ENCODE measurements at places on chromosomes 11 and 22. TPM values are rescaled to one million over a fixed set of nuclear protein-coding genes. Genes with fewer than 3 reads are reported as not detected.

- DNase-seq = no peak
Measured at GRCh38 chr11:95335989-95336388, 105.0 kb upstream of the SESN3 start.

GRCh38 chr11:95944623-95945022 is 20.7 kb upstream of the MTMR2 start:
- no peak for DNase-seq

- DNase-seq = no peak
Measured at GRCh38 chr11:15055620-15056356, 17.6 kb upstream of the CALCB start.

GRCh38 chr22:47190276-47190956 is 428.0 kb downstream of the TBC1D22A start:
- DNase-seq = no peak

- no peak for DNase-seq
Measured at GRCh38 chr11:16606784-16607674, 131.4 kb upstream of the C11orf58 start.

GRCh38 chr22:17492247-17492646 is 71.1 kb upstream of the SLC25A18 start:
- DNase-seq = no peak

GRCh38 chr22:49582678-49583077 is 245.0 kb downstream of the BRD1 start:
- DNase-seq = no peak

- DNase-seq = no peak
Measured at GRCh38 chr11:95863486-95864140, 60.3 kb downstream of the MTMR2 start.

GRCh38 chr11:120398132-120398531 is 61.9 kb downstream of the ARHGEF12 start:
- DNase-seq = no peak

DNA sequence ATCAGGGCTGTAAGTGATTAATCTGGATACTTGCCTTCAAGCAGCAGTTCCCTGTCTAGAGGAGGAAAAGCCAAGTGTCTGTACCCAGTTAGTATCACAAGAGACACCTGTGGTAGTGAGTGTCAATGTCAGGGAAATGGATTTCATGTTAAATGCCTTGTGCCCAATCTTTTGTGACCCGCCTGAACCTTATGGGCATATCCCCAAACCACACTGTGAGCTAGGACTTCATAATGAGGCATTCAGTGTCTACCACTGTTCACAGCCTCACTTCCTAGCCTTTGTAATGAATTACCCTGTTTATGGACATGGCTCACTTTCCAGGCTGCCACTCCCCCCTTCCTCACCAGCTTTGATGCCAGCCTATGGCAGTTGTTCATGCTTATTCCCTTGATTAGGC is 125.1 kb downstream of the TRIM44 start:
- DNase-seq = no peak

DNA sequence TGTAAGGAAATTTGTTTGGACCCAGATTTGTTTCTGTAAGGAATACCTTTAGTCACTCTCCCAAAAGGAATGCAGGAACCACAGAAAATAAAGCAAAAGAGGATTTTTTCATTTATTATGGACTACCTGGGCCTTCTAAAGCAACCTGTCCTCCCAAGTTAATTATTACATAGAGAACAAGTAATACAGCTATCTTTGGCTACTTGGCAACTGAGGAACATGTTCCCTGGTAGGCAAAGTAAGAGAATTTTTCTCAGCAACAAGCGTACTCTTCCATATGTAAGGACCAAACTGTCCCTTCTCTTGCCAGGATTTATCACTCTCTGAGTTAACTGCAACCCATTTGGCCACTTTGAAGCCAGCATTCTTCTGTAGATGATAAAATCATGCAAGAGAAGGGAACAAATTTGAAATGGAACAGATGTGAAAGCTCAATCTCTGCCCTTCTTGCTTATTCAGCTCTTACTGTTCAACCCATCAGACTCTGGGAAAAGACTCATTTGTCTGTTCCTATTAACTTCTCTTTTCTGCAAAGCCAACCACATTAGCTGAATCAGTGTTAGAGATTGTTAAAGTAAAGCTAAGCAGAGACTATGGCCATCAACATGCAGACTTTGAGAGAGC is 190.2 kb downstream of the SWAP70 start:
- DNase-seq = no peak

GRCh38 chr11:30346068-30346688 is 23.3 kb downstream of the ARL14EP start:
- no peak for DNase-seq

- no peak for DNase-seq
Measured at GRCh38 chr11:61347916-61348461, 13.7 kb downstream of the CYB561A3 start.

- no peak for DNase-seq
Measured at GRCh38 chr22:23077627-23078461, 7.5 kb downstream of the GNAZ start.

- no peak for DNase-seq
Measured at GRCh38 chr22:20582520-20583361, 75.3 kb downstream of the MED15 start.

DNA sequence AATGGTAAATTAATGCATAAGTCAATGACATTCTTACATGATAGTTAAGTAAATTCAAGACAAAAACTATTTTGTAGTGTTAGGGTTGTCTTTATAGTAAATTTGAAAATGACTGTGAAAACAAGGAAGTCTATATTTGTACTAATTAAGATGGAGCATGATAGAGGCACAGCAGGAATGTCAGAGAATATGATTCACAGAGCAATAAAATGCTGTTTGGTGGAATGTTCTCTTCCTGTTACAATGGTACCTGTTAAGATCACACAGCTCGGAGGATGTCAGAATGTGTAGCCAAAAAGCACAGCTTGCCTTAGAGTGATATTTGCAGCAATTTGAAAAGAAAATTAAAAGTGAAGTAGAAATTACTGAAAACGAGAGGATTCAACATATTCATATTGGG is 2339.7 kb upstream of the RAG2 start:
- no peak for DNase-seq

DNA sequence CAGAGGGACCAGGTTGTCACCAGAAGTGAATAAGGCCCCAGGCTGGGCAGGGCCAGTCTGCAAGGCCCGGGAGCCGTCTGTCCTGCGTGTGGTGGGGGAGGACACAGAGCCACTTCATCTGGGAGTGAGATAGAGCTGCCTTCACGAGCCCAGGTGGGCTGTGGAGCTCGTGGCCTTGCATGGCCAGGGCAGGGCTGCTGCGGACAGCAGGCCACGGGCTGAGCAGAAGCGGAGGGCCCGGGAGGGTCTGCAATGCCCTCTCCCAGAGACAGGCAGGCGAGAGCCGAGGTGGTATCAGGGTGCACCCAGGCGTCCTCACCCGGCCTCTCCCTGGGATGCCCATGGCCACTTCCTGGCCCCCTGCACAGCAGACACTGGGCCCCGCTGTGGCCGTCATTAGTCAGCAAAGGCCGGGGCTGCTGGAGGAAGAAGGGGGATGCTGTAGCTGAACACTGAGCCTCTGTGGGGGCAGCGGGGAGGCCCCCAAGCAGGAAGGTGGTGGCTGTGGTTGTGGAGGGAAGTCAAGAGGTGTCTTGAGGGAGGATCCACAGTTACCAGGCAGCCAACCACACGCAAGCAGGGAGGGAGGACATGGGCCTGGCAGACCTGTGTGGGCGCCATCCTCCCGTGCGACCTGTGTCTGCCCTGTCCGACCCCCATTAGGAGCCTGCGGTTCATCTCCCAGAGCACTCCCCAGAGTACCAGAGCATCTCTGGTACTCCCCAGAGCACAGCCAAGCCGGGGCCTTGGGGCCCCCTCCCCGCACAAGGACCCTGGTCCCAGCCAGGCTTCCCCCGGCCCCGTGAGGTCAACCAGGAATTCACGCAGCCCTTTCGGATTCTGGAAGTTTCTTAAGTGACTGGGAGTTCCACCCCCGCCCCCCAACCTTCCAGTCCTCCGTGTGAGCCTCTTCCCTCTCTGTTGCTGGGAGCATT is 1109.5 kb downstream of the BRD1 start:
- no peak for DNase-seq

- DNase-seq = no peak
Measured at GRCh38 chr11:60964801-60965200, 6.7 kb upstream of the CD6 start.

GRCh38 chr11:126129727-126130671 is 67.3 kb upstream of the CDON start:
- no peak for DNase-seq

The OR6T1 gene
- not detected for total RNA-seq

The TNNT3 gene
- total RNA-seq = 20.4 TPM

The CSKMT gene
- total RNA-seq = 28.7 TPM

The SLC16A8 gene
- 0.98 TPM for total RNA-seq

The DCDC1 gene
- not detected for total RNA-seq

The PGA5 gene
- total RNA-seq = not detected

The CNTN5 gene
- total RNA-seq = 0.25 TPM
